Dorsolateral prefrontal cortex (tissue), 122 donors: ENCODE measurements at places on chromosomes 16 and 17.

DNA sequence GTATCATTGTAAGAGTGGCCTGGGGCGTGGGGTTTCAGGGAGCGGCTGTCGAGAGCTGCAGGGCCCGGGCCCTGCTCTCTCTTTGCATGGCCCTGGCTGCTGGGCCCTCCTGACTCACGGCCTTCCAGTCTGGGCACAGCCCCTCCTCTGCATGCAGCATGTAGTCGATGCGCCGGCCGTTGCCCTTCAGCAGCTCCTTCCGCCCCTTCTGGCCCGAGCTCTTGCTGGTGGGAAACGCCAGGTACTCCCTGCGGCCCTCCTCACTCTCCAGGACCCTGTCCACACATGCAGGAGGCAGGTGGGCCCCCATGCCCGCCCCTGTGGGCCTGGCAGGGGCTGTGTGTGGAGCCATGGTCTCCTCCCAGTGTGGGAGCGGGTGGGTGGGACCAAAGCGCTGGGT is 50.7 kb downstream of the PRMT7 start:
- no peak for DNase-seq

DNA sequence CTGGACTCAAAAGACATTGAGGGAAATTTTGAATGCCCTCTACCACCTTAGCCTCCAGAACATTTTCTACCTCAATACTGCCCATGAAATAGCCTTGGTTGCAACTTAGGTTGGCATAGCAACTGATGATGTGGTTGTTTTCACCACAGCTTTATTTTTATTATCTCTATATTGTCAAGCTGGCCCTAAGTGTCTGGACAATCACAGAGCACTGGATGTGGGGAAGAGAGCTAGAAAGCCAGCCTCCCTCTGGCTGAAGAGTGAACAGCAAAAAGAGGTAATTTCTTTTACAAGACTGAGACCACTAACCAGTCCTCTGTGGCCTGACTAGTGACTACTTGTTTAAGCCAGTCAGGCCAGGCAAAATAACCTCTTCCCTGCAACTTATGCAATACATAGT is 159.6 kb downstream of the HS3ST2 start:
- no peak for DNase-seq

- DNase-seq, result no peak
These were observed 22.0 kb upstream of the CCL1 start for GRCh38 chr17:34384822-34385605.

DNA sequence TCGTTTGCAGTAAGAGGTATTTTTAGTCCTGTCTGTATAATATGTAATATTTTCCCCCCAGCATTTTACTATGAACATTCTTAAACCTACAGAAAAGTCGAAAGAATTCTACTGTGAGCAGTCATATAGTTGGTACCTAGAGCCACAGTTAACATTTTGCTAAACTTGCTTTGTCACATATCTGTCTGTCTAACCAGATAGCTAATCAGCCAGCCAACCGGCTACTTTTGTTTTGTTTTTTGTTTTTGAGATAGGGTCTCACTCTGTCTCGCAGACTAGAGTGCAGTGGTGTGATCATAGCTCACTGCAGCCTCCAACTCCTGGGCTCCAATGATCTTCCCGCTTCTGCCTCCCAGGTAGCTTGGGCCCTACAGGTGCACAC is 73.3 kb downstream of the ABCC1 start:
- no peak for DNase-seq

- DNase-seq, result no peak
These were observed 100.6 kb downstream of the STXBP4 start for GRCh38 chr17:55068862-55069811.

- DNase-seq, result no peak
These were observed 13.7 kb upstream of the TRPV3 start for GRCh38 chr17:3571043-3571900.

DNA sequence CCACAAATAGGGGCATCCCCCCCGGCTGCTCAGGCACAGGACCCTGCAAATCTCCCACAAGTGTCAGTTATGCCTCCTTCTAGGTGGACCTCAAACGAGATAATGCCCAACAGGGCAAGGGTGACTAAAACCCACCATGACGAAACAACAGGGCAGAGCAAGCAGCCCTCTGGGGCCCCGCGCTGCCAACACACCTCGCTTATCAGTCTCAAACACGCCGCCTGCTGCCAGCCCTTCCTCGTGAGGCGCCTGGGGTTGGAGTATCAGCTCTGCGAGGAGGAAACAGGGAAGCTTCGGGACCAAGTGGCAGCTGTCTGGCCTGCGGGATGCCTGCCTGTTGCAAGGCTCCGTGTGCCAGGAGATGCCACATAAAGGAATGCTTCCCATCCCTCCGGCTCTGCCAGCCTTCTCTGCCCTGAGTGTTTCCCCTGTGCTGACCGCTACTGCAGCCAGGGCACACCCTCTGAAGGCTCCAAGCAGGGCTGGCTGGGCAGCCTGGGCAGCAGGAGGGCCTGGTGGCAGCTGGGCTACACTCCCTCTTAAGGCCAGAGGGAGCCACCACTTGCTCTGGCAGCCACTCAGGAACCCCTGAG is 2.5 kb downstream of the SMIM5 start:
- DNase-seq, result no peak
